ENCODE measurements at places on chromosomes 7 and 10. TPM values are rescaled to one million over a fixed set of nuclear protein-coding genes. Genes with fewer than 3 reads are reported as not detected.

GIMAP6 gene
- under 0.01 TPM for total RNA-seq

PGAM2 gene
- total RNA-seq, result 1.3 TPM

TYW1B gene
- total RNA-seq, result 0.85 TPM

PNLIP gene
- total RNA-seq, result not detected

TMEM229A gene
- total RNA-seq, result not detected

NUDT5 gene
- 65.9 TPM for total RNA-seq
